Esophagus muscularis mucosa (tissue), 4 donors: ENCODE measurements at places on chromosomes 12 and 14. TPM values are rescaled to one million over a fixed set of nuclear protein-coding genes. Genes with fewer than 3 reads are reported as not detected.

- no peak for DNase-seq
Measured at GRCh38 chr12:122895320-122895703, 612 bp downstream of the VPS37B start.

Gene ABHD12B
- total RNA-seq = not detected

Gene TSPAN9
- total RNA-seq = 13.7 TPM

DNA sequence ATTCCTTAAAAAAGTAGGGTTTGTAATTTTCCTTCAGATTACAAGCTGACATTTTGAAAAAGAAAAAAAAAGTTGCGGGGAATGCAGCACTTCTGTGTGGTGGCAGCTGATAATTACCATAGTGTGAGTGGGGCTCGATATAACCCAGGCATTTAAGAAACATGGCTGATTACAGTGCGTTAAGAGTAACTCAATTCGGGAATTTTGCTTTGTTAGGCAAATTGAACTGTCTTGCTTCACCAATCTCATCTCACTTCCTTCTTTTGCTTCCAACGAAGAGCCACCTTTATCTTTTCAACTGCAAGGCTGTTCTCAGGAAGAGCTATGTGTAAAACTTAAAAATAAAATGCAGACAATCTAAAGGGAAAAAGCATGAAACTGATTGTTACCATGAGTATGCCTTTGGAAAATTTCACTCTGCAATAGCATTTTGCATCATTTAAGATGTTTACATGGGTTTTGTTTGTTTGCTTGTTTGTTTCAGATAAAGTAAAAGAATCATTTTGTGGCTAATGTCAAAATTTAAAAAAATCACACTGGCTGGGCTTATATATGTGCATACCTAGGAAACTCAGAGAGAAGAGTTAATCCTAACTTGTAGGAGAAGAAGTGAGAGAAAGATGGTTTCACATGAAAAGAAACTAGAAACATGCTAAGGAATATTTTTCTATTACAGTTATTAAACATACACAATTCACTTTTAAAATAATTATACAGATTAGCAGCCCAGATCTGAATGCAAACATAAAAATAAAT lies 295.9 kb upstream of the ATP2B1 start:
- DNase-seq = no peak

DNA sequence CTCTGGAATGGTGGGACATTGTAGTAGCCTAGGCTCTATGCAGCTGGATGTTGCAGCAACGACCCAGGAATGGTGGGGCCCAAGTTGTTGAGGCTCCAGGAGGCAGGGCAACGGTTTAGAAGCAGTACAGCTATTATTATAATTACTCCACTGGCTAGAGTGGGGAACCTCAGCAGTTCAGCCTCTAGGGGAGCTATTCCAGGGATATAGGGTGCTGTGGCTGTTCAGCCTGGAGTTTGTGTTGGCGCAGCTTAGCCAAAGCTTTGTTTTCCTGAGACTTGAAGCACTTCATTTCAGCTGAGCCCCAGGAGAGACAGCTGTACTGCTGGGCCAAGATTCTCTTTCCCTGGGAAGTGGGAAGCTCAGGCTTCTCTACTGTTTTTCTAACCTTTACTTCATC lies 1023.0 kb upstream of the ATXN7L3B start:
- DNase-seq = no peak

GRCh38 chr12:94987801-94988200 lies 15.7 kb downstream of the NDUFA12 start:
- DNase-seq = no peak

GRCh38 chr14:89614009-89614691 lies 197.1 kb upstream of the FOXN3 start:
- no peak for DNase-seq

Gene ENDOU
- total RNA-seq = not detected

Gene MMP19
- total RNA-seq = 10.7 TPM

DNA sequence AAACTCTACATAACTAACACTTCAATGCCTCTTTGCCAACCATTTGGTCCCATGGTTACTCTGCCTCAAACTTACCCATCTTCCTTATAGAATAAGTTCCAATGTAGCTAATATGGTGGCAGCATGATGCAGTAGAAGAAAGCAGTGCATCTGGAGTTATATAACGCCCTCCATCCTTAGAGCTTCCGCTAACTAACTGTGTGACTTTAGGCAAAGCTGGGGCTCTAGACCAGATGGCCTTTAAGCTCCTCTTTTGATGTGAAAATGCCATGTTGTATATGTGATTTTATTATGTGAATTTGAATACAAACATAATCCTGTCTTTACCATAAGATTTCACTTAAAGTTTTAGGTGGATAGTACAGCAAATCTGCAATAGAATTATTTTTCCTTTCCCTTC lies 6.1 kb downstream of the ABCD2 start:
- DNase-seq = no peak
